ENCODE measurements at places on chromosomes 16 and 17.

- DNase-seq, result no peak
Measured at GRCh38 chr16:72788269-72788809, 259.6 kb downstream of the ZFHX3 start.

GRCh38 chr16:57977418-57978069 is 6.6 kb upstream of the CNGB1 start:
- DNase-seq, result no peak

- no peak for DNase-seq
Measured at GRCh38 chr17:75428543-75429469, 23.3 kb upstream of the GRB2 start.

DNA sequence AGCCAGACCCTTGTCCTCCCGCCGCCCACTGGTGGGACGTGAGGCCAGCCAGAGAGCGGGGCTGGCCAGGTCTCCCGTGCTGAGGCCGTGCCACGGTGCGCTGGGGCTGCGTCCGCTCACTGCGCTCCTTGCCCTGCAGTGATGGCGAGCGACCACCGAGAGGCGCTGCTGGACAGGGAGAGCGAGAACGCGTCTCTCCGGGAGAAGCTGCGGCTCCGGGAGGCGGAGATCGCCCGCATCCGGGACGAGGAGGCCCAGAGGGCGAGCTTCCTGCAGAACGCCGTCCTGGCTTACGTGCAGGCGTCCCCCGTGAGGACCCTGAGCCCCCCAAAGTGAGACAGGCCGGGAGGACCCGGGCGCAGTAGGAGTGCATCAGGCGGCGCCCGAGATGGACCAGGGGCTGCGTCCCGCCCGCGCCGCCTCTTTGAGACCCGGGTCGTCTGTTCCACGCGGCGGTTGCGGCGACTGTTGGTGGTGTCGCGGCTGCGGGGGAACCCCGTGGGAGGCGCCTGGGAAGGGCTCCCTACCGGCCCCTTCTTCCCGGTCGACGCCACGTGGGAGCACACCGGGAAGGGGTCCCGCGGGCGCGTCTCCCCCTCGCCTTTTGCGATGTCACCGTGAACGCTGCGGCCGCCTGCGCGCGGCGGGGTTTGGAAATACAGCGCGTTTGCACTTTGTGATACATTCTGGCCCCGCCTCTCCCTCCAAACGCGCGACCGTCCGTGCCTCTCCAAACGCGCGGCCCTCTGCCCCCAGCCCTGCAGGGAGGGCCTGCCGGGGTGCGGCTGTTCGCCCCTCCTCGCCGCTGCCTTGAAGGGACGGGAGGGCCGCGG is 792 bp upstream of the RAC3 start:
- peak; percentile 37 for DNase-seq

DNA sequence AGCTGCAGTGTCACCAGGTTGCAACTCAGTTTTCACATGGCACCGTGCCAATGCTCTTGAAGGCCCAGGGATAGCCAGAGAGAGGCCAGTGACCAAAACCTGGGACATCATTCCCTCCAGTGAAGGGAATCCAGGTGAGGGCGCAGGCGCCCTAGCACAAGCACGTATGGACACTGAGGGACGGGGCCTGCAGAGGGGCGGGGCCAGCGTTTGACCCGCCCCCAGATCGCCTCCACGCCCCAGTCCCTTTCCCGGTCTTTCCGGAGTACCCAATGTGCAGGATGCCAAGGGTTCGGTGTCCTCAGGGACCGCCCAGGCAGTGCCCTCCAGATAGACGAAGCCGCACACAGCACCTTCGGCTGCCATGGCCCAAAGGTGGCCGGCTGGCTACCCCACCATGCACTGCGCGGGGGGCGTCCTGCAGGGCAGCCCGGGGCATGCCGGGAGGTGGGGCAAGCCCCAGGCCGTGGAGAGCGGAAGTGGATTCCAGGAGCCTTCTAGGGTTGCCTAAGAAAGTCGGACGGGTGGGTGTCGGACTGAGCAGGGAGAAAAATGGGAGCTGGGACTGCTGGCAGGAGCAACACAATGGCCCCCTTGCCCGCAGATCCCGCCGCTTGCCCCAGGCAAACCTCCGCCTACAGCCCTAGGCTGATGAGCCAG is 4.6 kb downstream of the SLC12A4 start:
- no peak for DNase-seq
